SHP77 treated with DMSO at 0.1 percent for 48 hours (cell line): ENCODE measurements at places on chromosomes 7 and 10.

GRCh38 chr7:116629051-116629463 is 42.9 kb upstream of the MET start:
- no peak for DNase-seq

- no peak for DNase-seq
These were observed 39.1 kb upstream of the BET1 start for GRCh38 chr7:94043299-94043698.

- DNase-seq = no peak
These were observed 1.2 kb downstream of the OPN4 start for GRCh38 chr10:86655596-86655995.

DNA sequence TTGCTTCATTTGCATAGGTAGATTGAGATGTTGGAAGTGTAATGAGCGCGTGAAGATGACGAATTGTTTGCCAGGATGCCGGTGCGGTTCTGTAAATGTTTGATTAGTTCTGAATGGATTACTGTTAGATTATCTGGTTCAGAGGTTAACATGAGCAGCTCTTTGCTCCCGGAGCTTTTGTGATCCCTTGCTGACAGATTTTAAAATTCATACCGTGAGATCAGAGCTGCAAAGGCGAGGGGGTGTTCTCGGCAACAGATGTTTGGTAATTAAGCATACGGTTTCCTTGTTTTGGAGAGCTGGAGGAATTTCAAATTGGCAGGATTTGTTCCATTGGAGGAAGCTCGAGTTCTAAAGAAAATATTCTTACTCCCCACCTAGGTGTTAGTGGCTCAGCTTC is 237.8 kb upstream of the GPR26 start:
- no peak for DNase-seq

DNA sequence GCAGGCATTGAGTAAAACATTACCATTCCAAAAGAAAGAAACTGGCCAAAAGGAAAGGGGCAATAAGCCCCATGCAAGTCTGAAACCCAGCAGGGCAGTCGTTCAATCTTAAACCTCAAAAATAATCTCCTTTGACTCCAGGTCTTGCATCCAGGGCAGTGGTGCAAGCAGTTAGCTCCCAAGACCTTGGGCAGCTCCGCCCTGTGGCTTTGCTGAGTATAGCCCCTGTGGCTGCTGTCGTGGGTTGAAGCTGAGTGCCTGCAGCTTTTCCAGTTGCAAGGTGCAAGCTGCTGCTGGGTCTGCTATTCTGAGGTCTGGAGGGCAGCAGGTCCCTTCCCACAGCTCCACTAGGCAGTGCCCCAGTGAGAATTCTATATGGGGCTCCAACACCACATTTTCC is 580.1 kb upstream of the AUTS2 start:
- no peak for DNase-seq

GRCh38 chr10:1989090-1989489 is 251.8 kb upstream of the ADARB2 start:
- DNase-seq = no peak

GRCh38 chr7:18861514-18862118 is 255.8 kb downstream of the TWIST1 start:
- no peak for DNase-seq

- no peak for DNase-seq
These were observed 373.3 kb upstream of the PRKCQ start for GRCh38 chr10:6953271-6953801.
